CMK (cell line): ENCODE measurements at places on chromosomes 7 and 10.

DNA sequence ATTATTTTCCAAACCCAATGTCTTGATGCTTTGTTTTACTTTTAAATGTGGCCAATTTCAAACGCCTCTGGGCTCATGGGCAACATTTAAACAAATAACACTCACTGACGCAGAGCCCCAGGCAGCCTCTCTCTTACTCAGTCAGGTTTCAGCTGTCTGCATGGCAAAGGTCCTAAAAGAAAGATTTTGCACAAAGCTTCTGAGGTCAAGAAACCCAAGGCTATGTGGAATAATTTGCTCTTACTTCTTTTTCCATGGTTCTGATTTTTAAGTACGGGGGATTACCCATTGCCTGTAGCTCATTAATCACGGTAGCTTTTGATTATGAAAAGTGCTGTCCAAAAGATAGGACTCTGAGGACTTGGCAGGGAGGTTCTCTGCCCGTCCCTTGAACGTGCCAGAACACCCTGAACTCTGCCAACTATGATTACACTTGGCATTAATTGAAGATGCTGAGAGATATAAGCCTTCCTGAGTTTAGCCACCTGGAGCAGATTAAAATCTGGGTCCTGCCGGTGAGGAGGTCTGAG, 14.1 kb upstream of the MSRB2 start:
- no peak for DNase-seq

GRCh38 chr10:52483587-52483986, 169.5 kb downstream of the DKK1 start:
- no peak for DNase-seq

DNA sequence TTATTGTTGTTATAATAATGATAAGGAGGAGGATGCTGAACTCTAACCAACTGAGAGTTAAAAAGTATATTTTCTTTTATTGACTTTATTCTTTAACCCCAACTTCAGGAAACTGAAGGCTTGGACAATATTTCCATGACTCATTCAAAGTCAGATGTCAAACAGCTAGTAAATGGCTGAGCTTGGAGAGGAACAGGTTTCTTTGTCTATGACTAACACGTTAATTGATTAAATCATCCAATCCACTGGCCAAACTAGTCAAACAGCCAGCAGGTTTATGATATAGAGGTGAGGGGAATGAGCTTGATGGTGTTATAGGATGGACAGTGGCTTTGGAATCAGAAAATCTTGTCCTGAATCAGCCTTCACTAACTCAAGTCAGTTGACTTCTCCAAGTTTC, 119.1 kb upstream of the WDR11 start:
- DNase-seq = no peak

DNA sequence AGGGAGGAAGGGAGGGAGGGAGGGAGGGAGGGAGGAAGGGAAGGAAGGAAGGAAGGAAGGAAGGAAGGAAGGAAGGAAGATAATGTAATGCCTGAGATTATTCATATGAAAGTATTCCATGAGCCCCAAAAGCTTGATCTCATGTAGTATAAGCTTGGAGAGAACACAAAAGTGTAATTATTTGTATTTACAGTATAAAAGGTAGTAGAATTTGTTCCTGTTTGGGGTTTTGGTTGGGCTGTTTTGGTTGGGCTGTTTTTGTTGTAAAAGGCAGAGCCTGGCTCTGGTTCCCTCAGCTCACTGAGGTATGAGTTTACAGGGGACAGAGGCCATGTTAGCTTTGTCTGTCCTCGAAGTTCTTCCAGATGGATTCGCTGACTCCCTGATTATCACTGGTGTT, 45.3 kb upstream of the EBLN1 start:
- DNase-seq = no peak
